NCI-H1930 (cell line): ENCODE measurements at places on chromosomes 1 and 21.

- DNase-seq: peak; percentile 49
These were observed 118.4 kb downstream of the ATF6 start for GRCh38 chr1:161884475-161884874.

DNA sequence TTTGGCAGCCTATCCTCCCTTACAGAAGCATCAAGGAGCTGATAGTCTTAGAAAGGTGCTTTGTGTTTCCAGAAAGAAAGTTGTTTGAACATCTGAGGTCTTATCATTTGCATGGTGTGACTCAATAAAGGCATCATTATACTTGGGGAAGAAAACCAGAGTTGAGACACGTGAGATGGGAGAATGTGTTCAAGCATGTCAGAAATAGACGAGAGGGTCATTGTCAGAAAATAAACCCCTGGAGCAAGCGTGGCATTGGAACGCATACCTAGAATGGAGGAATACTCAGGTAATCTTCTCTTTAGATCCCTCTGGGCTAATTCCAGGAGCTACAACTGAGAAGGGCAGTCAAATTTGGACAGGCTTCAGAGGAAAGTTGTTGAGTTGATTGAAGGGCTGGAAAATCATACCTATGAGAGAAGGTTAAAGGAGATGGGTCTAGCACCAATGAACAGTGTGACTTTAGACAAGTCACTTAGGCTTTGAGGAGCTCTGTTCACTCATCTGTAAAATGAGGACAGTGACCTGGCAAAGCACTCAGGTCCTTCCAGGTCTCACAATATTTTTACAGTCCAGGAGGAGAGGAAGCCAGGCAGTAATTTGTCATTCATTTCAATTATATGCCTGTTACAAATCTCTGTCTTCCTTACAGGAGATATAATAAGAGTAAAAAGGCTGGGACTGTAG is 101.3 kb upstream of the C1orf21 start:
- no peak for DNase-seq

- no peak for DNase-seq
These were observed 20.2 kb upstream of the HTR1D start for GRCh38 chr1:23237508-23237907.

- peak; percentile 23 for DNase-seq
These were observed 68.1 kb downstream of the JAK1 start for GRCh38 chr1:64898107-64898861.

- DNase-seq: no peak
These were observed 25.1 kb upstream of the TINAGL1 start for GRCh38 chr1:31551208-31551607.

- no peak for DNase-seq
These were observed 52.1 kb upstream of the AKT3 start for GRCh38 chr1:243902100-243902499.

- DNase-seq: no peak
These were observed 474.4 kb downstream of the SETD4 start for GRCh38 chr21:35585878-35586277.

- DNase-seq: no peak
These were observed 21.5 kb upstream of the SLC25A34 start for GRCh38 chr1:15714406-15715136.

GRCh38 chr1:186404454-186405051 is 28.9 kb downstream of the ODR4 start:
- no peak for DNase-seq

DNA sequence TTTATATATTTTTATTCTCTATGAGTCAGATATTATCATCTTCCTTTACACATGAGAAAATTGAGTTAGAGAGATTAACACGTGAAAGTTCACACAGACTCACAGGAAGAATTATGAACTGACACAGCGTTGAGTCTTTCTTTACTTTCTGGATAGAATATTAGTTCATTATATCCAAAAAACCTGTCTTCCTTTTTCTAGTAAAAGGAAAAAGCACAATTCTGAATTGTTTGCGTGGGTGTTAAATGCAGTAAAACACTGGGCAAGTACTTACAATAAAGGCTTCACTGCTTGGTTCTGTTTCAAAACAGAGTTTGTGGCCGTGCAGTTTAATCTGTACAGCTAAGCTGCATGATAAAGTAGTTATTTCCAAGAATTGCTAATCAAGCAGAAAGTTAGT is 10.8 kb downstream of the MAGI3 start:
- no peak for DNase-seq

GRCh38 chr1:83559129-83559840 is 439.6 kb downstream of the TTLL7 start:
- no peak for DNase-seq

GRCh38 chr21:43803558-43804300 is 14.4 kb downstream of the RRP1 start:
- DNase-seq: no peak

DNA sequence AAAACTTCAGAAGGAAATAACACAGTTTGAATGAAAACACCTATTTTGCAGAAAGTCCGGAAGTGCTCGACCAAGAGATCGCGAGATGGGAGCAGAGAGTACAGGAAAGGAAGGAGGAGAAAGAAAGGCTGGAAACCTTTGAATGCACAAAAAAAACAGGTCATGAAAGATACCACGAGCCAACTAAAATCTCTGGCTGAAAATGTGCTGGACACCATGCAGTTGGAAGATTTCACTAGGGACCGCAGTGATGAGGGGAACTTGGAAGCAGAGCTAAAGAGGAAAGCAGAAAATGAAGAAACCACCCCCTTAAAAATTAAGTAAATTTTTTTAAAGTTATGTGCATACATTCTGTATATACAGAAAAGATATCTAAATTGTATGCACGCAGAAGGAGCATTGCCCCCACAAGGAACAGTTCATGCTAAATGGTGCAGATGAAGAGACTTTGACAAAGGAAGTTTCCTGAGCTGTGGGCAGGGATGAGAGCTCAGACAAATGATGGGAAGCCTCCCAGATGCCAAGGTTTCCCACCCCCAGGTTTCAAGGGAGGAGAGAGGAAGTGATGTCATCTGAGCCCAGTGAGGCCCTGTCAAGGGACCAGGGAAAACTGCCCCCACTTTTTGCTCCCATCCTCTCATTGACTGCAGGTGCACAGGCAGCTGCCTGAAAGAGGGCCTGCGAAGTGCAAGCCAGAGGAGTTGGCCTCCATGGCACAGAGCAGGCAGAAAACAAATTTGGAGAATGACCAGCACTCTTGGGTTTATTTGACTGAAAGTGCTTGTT is 52.5 kb downstream of the ETS2 start:
- no peak for DNase-seq

- peak; percentile 5 for DNase-seq
These were observed 43.3 kb upstream of the LPAR3 start for GRCh38 chr1:84936116-84936810.

- no peak for DNase-seq
These were observed 125.1 kb downstream of the BARHL2 start for GRCh38 chr1:90591970-90592356.

GRCh38 chr1:240500647-240501046 is 111.3 kb downstream of the GREM2 start:
- DNase-seq: no peak

DNA sequence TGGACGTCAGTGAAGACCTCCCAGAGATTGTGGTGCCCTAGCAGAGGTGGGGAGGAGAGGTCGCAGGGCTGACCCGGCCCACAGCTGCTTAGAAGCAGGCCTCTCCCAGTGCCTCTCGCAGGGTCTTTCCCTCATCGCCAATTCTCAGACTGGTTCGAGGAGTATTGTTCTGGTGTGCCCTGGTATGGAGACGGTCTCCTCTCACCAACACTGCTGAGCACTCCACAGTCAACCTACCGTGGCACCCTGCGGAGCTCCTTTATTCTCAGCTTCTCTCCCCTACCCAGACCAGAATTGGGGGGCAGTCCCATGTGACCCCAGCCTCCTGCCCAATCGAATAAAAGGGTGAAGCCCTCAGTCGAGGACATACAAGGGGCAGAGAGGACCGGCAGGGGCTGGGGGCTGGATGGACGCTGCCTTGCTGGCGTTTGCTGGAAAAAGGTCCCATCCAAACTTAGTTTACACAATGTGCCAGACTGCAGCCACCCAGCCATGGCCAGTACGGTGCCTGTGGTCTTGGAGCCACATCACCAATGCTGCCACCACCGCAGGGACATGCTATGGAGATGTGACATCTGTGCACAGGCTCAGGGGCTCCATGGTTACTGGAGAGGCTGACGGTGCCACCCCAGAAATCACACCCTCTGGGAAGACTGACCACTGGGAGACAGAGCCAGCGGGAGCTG is 80.8 kb downstream of the STUM start:
- no peak for DNase-seq

- no peak for DNase-seq
These were observed 54.0 kb upstream of the IPO9 start for GRCh38 chr1:201774983-201775344.

DNA sequence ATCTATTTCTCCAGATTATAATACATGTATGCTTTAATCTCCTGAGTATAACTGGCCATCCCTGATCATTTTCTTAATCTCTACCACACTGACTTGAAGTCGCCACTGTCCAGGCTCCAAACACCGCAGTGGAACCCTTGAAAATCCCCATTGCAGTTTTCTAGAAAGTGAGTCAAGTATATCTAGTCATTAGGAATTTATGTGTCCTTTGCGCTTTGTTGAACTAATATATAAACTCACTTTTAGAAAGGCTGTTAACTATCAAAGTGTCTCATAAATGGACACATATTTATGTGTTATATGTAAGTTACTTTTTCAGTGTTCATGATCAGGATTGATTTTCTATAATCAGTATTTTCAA is 211.5 kb downstream of the PATJ start:
- no peak for DNase-seq

GRCh38 chr1:222643606-222643937 is 25.7 kb downstream of the MIA3 start:
- no peak for DNase-seq

GRCh38 chr1:149845416-149845815 is 54.0 kb upstream of the BOLA1 start:
- no peak for DNase-seq

DNA sequence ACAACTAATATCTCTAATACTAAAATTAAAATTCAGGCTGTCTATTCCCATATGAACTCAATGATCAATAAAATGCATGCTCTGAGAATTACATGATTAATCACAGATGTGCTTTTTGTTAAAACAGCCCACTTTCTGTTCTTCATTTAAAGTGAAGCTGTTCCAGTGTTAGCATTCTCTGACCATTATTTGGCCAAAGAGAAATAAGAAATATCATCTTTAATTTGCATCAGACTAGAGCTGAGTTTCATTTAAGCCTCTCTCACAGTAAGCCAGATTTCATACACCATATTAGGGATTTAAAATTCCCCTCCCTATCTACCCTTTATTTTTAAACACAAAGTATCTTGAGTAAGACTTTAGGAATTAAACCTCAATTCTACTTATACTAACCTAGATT is 261.6 kb downstream of the TPR start:
- no peak for DNase-seq

- no peak for DNase-seq
These were observed 73.7 kb upstream of the NRIP1 start for GRCh38 chr21:15138490-15138889.

- peak; percentile 57 for DNase-seq
These were observed 20.4 kb upstream of the GNG12 start for GRCh38 chr1:67853704-67854103.

DNA sequence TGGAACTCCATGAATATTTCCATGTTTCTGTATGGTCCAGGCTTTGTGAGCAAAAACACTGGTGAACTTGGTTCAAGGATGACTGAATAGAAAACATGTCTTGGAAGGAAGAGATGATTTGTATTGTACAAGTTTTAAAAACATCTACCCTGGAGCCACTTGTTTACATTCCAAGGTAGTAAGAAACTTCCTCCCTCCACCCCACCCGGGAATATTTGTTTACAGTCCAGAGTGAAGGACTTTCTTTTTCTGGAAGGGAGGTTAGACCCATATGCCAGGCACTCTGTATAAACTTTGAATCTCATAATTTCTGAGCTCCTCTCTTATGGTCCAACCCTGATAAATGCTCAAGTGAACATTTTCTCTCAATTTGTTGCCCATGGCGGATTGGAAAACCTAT is 323.3 kb upstream of the LYPLAL1 start:
- no peak for DNase-seq

DNA sequence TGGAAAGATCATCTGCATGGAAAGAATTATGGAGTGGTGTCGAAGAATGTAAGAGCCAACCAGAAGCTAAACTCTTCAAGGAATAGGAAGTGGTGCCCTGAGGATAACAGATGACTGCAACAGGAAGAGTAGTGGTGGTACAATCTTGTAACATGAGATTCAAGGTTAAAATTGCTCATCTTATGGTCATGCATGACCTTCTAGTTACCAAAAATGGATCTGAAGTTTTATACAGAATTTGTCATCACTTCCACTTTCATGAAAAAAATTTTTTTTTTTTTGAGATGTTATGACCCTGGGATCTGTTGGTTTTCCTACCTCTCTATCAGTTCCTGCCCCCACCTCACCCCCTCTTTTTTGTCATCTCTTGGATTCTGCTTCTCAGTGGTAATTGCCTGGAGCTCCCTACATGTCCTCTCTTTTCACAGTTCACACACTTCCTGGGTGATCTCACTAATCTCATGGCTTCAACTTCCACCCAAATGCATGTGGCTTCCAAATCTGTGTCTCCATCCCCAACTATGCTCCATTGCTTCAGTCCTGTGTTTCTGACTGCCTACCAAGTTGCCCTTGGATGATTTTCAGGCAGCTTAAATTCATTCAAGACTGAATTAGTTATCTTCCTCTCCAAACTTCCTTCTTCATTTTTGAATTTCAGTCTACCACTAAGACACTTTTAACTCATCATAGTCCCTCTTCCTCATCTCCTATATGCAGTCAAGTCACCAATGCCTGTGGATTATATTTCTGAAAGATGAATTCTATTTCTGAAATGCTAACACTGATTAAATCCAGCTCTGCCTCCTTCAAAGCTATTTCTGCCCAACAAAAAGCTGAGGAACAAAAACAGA is 48.4 kb downstream of the SLAMF6 start:
- DNase-seq: no peak

DNA sequence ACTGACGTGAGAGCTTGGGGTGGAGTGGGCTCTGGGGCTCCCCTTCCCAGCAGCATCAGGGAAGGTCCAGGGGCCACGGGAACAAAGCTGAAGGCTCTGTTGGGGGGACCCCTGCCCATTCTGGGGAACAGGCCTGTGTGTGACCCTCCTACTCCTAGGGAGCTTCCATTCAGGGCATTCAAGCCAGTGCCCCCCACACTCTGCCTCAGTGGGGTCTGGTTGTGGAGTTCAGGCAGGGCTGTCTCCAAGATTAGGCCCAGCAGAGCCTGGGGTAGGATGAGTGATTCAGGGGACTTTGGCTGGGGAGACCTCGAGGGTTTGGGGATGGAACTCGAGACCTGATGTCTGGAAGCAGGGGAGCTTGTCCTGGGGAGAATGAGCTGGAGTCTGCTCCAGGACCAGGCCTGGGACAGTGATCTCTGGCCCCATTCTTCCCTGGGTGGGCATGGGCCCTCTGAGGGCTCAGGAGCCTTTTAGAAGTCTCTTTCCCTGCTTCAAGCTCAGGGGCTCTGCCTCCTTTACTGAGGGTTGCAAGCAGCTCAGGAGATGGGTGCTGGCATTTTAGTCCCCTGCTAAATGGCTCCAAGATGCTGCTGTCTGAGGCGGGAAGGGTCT is 81.7 kb downstream of the PTPRU start:
- DNase-seq: no peak

DNA sequence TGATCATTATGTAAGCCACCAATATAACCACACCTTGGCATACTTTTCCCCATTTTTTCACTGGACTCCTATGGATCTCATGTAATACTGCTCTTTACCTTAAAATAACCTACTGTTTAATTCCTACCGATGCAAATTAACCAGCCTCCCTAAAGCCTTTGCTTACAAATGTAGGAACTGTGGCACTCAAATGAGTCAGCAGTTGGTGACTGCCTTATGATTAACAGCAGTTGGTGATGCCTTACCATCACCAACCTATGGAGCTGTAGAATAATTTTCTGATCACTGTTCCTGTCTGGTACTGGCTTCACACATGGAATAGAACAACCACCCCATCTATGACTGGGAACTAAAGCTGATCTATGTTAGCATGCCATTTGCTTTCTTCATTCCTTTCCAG is 7.8 kb upstream of the NUDT17 start:
- DNase-seq: no peak
